ENCODE measurements at places on chromosomes 1 and 21.

DNA sequence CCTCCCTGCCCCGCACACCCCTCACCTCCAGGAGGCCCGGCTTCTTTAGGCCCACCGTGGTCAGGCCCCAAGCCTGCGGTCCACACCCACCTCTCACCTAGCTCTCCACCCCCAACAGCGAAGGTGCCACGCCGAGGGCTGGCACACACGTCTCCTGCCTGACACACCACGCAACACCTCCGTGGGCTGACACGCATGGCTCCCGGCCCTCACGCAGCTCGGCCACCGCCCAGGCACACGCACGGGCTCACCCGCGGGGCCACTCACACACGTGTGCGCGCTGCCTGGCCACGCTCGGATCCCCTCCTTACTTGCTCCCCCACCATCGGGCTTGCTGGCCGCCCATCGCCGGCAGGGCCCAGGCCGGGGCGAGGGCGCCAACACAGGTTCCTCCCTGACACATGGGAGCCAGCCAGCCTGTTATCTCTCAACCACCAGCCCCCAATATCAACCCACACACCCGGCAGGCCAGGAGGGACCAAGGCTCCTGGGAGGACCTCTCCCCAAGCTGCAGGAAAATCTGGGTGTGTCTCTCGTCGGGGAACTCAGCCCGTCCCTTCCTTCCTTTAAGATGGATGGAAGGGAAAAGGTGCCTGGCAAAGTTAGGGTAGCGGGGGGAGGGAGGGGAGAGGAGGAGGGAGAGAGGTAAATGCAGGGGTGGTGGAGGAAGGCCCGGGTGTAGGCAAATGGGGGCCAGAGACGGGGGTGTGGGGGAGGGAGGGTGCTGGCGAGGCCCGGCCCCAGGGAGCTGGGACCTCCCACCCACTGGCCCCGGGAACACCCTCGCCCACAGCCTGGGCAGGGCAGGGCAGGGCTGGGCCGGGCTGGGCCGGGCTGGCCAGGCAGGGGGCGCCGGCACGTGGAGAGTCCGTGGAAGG lies 546 bp downstream of the ELOVL1 start:
- peak; percentile 74 for DNase-seq

- no peak for DNase-seq
These were observed 114.8 kb upstream of the USP24 start for GRCh38 chr1:55329808-55330432.

- no peak for DNase-seq
These were observed 70.0 kb upstream of the MAGI3 start for GRCh38 chr1:113320272-113320671.

DNA sequence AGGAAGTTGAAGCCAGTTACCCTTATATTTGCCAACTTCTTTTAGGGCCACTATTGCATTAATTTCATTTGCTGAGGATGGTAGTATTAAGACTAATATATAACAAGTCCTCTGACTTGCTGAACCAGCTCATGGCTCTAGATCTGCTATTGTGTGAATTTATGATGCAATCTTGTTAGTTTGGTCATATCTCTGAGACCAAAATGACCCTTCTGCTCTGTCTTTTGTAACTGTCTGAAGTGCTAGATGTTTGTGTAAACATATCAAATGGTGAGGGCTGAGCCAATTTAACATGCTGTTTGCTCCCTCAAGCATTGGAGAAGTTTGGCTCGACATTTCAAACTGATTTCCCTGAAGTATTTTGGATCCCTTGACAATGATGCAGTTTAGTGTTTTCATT lies 106.9 kb upstream of the PTGFR start:
- no peak for DNase-seq

DNA sequence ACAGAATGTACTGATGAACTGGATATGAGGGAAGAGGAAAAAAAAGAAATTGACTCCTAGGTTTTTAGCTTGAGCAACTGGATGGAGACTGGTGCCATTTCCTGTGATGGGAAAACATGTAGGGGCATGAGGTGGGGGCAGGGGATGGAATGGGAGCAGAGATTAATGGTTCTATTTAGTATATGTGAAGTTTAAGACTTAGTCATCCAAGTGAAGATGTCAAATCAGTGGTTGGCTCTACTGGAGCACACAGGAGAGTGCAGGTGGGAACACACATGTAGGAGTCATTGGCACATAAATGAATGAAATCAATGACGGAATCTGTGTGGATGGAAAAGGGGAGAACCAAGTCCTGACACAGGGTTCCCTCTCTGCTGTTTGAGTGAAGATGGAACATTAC lies 224.4 kb upstream of the COA6 start:
- DNase-seq, result no peak

DNA sequence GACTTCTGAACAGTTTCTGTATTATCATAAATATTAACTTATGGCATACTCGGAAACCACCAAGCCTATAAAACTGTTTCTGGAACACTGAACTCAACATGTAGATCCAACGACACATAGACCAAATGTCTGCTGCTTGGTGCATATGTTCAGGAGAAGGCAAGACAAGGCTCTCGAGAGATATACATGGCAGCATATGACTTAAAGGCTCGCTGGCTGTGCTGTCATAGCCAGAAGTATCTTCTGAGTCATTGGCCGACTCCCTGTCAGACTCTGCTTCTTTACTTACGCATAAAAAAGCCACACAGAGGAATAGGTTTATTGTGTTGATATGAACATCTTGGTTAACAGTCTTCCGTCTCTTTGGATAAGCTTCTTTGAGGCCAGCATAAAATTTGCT lies 60.6 kb downstream of the LYST start:
- no peak for DNase-seq
